ENCODE measurements at places on chromosomes 1 and 21.
A peak's percentile ranks its signal among the peaks of the same experiment; 100 is the strongest.

GRCh38 chr1:246971090-246971721, 36.7 kb downstream of the ZNF695 start:
- no peak for DNase-seq

DNA sequence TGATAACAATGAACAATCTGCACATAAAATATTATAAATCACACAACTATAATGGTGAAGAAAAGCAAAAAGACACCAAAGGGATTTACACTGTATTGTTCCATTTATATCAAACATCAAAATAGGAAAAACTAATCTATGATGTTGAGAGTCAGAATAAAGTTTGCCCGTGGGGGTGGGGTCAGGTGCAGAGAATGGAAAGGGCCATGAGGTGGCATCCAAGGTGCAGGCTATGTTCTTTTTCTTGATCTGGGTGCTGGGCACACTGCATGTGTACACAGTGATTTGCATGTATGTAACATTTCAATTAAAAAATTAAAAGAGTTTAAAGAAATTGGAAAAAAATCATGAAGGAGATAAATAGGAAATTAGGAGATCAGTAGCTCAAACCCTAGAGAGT, 127.3 kb downstream of the DSCAM start:
- DNase-seq = no peak

GRCh38 chr1:112614460-112615065, 4.4 kb downstream of the ST7L start:
- DNase-seq = no peak

GRCh38 chr1:57632401-57632800, 208.5 kb upstream of the DAB1 start:
- no peak for DNase-seq

DNA sequence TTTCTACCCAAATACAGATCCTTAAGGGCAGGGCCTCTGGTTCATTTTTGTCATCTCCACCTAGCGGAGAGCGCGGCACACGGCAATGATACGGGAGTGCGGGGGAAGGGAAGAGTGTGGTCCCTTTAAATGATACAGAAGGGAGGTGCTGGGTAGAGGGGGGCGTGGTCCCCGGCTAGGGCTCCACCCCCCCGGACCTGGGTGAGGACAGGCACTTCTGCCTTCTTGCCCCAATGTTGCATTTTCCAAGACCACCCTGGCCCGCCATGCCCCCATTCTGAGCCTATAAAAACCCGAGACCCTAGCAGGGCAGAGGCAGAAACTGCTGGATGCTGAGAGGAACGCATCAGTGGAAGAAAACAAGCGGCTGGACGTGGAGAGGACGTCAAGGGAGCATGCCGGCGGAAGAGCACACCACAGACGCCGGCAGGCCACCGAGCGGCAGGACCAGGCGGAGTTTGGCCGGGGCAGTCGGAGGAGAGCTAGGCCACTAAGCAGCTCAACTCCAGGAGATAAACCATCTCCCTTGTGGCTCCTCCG, 30.0 kb downstream of the LRRC3 start:
- DNase-seq = no peak

DNA sequence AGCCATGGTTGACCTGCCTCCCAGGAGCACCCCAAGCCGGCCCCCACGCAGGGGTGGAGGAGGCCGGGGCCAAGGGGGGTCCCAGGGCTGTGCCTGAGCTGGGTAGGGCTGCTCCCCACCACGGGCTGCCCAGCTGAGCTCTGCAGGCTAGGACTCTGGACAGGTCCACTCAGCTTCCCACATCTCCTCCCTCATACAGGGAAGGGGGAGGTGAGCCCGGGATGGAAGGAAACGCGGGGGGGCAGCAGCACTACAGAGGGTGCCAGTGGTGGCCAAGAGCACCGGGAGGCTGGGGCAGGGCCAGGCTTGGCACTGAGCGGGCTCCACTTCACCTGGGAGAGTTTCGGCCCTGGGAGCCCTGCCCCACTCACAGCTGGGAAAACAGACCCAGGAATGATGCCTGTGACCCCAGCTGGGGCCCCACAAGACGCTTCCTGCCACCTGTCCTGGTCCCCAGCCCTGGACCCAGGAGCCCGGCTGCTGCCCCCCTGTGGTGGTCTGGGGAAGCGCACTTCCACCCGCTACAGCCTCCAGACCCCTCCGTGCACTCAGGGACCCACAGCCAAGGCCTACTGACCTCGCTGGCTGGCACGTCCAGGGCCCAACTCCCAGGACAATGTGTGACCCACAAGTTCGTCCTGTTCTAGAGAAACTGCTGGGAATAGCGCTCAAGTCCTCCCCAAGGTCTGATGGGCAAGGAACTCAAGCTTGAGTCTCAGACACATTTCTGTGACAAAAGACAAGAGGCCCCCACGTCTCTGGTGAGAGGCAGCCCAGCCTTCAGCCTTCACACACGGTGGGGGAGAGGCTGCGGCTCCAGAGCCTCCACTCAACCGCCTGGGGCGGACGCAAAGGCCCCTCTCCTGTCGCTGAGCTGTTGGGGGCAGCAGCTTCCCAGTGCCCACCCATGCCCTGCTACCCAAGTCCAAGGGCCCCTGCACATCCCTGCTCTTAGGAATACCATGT, 3.0 kb downstream of the AURKAIP1 start:
- DNase-seq = peak; percentile 96

DNA sequence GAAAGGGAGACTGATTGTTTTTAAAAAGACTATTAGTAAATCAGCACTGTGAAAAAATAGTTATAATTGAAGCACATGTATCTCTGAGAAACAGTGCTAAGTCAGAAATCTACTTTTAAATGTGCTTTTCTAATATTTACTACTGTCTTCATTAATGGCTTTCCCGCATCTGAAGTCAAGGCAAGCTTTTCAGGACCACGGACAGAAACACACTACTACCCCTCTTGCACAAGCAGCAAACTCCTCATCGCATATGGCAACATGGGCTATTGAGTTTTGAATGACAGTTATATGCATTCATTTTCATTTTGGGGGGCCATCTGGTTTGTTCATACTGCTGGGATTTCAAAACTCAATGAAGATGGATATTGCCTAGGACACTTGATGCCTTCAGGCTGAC, 433.4 kb upstream of the CAMK1G start:
- peak; percentile 12 for DNase-seq

DNA sequence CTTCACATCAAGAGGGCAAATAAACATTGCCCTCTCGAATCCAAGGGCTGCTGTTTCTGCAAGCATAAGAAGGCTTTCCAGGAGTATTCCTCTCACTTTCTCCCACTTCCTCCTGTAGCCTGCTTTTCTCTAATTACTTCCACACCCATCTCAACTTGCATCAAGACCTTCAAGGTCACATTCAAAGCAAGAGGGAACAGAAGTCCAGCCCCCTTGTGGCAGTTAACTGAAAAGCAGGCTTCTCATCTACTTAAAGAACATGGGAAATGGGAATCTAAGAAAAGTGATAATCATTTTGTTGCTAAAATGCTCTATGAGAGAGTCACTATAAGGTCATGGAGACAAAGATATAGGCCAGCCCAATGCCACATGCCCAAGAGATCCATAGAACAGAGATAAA, 874.4 kb downstream of the KCNT2 start:
- DNase-seq = no peak

GRCh38 chr1:166471359-166471758, 304.6 kb upstream of the FAM78B start:
- DNase-seq = no peak

DNA sequence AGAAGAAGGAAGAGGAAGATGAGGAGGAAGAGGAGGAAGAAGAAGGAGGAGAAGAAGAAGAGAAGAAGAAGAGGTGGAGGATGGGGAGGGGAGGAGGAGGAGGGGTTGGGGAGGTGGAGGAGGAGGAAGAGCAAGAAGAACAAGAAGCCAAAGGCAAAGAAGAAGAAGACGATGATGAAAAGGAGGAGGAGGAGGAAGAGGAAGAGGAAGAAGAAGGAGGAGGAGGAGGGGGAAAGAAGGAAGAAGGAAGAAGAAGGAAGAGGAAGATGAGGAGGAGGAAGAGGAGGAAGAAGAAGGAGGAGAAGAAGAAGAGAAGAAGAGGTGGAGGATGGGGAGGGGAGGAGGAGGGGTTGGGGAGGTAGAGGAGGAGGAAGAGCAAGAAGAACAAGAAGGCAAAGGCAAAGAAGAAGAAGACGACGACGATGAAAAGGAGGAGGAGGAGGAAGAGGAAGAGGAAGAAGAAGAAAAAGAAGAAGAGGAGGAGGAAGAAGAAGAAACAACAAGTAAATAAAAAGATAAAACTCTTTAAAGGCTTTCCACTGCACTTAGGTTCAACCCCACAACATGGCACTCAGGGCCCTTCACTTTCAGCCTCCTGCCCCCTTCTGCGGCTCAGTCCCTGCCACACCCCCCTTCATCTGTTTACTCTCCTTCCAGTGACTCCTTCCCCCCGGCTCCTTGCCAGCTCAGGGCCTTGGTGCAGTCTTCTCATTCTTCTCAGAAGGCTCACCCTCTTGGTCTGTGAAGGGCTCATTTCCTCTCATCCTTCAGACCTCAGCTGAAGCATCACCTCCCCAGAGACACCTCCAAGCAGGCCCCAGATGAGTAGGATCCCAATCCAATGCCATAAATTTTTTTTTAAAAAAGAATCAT, 114.0 kb downstream of the KCNN3 start:
- DNase-seq = no peak

DNA sequence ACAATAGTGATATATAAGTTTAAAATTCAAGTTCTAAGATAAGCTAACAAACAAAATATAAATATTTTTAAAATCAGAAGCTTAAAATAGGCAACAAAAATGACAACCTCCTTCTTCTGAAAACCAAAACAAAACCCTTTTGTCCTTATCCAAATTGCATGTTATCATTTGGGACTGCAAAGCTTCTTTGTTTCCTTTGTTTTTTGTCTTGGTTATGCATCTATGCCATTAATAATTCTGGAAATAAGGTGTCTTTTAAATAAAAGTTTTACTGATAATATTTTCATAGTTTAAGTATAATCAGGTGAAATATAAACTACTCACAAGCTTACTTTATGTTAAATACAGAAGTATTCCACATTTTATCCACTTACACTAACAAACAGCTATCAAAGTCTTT, 20.5 kb downstream of the ADSS2 start:
- no peak for DNase-seq

DNA sequence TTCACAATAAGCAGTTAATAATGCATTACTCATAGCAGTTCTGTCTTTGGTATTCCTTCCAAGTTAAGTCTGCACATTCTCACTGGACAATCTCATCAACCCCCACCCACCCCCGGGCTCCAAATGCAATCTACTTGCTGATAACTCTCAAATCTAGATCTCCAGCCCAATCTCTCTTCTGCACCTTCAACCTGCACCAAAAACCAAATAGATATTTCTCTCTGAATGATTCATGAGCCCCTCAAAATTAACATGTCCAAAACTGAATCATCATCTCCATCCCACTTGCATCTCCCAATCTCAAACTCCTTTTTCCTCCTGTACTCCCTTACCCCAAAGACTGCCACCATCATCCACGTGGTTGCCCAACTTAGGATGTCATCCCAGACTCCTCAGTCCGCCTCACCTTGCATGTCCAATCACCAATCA, 2.7 kb downstream of the DOCK7 start:
- DNase-seq = no peak

- no peak for DNase-seq
Measured at GRCh38 chr1:18397641-18398040, 83.1 kb upstream of the KLHDC7A start.

DNA sequence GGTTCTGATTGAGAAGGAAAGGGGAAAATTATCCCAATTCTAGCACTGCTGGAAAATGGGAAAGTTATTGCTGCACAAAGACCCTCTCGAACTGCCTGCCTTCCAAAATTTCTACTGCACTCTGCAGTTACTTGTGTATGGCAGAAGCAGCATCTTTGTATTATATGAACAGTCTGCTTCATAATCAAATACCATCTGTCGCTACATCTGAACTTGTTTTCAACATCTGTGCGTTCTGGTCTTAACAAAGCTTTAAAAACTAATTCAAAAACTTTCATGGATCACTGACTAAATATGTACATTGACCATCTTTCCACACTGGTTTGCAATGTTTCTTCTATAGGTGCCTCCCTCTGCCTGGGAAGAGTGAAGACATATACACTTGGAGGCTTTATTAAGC, 79.2 kb downstream of the PROX1 start:
- no peak for DNase-seq

- DNase-seq = no peak
Measured at GRCh38 chr1:89171067-89171438, 4.8 kb downstream of the GBP7 start.

- no peak for DNase-seq
Measured at GRCh38 chr1:205424901-205425600, 3.2 kb upstream of the LEMD1 start.

GRCh38 chr21:27569091-27569490, 602.2 kb upstream of the ADAMTS5 start:
- no peak for DNase-seq

DNA sequence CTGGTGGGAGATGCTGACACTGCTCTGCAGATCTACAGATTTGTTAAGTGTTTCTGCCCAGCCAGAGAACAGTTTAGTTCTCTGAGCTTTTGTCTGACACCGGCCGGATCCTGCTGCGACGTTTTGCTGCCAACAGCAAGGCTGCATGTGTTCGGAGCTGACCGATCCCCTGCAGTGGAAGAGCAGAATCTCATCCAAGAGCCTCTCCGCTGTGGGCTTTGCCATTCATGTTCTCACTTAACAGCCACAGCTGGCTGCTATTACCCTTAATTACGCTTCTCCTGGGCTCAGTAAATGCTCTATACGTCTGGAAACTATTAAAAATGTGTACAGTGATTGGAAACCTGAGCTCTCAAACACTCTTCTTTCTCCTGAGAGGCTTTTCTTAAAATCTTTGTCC, 105.3 kb downstream of the BCAR3 start:
- no peak for DNase-seq

DNA sequence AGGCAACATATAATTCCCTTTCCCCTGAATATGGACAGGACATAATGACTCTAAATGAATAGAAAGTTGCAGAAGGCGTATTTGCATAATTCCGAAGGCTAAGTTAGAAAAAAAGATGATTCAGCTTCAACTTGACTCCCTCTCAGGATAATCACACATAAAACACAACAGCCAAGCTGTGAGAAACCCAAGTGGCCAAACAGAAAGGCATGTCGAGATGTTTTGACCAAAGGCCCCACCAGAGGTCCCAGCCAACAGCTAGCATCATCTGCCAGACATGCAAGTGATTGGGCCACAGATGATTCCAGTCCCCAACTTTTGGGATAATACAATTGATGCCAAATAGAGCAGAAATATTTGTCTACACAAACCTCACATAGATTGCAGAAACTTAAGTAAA, 444.9 kb downstream of the LTN1 start:
- DNase-seq = no peak

DNA sequence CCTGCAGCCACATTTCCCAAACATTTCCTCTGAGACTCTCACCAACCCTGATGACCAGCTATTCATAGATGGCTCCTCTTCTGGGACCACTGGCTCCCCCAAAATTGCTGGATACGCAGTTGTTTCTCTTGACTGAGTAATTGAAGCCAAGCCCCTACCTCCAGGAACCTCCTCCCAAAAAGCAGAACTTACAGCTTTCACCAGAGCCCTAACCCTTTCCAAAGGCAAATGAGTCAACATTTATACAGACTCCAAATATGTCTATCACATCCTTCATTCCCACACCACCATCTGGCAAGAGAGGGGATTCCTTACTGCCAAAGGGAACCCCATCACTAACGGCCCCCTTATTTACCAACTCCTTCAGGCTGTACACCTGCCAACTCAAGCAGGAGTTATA, 20.3 kb upstream of the CA6 start:
- DNase-seq = no peak

Data from HuH-7 (cell line).